ENCODE measurements at places on chromosomes 11 and 22.

- DNase-seq, result no peak
These were observed 595.3 kb upstream of the CADM1 start for GRCh38 chr11:116099541-116099940.

DNA sequence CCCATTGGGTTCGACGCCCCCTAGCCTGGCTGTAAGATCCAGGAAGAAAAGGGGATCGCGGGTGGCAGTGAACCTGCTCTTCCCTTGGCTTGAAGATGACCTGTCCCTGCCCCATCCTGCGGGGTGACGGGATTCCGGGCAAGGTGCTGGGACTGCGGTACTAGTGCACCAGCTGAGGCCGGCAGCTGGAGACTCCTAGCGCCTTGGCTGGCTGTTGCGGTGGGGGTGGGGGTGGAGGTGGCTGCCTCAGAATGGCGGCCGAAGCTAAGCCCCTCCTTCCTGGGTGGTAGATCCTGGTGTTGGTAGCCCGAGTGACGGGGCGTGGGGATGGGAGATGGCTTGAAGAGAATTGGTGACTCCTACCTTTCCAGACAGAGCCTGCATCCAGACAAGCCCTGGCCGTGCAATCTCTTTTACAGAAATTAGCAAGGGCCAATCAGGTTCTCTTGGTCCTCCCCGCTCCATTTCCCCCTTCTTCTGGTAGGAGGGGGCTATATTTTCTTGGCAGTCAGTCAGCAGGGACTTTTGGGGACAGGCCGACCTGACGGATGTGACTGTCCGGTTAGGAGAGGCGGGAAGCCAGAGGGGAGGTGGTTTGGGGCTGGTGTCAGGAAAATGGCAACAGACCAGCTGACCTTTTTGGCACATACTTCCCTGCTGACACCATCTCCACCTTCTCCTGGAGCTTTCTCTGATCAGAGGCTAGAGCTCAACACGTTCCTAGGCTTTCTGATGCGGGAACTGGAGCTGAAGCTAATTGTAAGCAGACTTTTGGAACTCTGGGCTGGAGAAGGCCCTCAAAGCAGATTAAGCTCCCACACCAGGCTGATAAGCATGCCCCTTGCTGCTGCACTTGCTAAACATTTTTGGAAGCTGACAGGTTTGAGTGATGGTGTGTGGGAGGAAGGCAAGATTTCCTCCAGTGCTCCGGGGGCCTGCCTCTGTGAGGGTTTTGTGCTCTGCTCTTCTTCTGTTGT is 2.0 kb downstream of the NAV2 start:
- DNase-seq, result peak; percentile 51

- no peak for DNase-seq
These were observed 926.6 kb upstream of the CCDC90B start for GRCh38 chr11:84212468-84213390.

GRCh38 chr11:112977755-112978154 is 16.5 kb downstream of the NCAM1 start:
- peak; percentile 47 for DNase-seq

DNA sequence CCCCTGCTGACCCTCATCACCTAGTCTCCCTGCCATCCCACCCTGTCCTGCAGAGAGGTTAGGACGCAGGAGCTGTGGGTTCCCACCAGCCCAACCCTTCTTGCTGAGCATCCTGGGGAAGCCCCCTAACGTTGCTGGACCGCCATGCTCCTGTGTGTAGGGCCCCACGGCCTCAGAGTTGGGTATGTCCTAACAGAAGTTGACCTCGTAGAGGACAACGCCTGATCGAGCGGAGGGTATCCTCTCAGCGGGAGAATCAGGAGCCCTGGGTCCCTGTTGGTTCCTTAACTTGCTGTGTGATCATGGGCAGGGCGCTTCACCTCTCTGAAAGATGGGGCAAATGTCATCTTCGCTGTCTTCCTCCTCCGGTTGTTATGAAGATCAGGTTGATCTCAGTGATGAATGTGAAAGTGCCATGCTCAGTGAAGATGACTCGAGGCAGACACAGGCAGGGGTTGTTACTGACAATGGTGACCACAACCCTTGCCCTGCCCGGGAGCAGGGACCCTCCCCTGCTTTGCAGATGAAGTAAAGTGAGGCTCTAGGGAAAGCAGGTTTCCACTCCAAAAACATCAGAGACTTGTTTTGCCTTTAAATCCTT is 19.3 kb upstream of the CD5 start:
- no peak for DNase-seq

DNA sequence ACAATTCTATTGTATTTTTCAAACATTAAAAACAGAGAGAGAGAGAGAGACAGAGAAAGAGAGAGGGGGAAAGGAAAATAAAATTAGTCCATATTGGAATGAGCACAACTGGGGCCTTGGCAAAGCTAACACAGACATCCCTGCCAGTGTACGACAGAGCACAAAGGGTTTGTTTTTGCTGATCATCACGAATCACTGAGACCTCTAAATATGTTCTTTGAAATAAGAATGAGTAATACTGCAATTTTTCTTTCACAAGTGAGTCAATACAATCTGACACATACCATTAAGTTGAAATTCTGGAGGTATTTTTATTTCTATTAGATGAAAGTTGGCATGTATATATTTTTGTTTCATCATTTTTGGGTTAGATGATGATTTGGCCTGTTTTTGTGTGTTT is 27.0 kb upstream of the LRRC4C start:
- no peak for DNase-seq

DNA sequence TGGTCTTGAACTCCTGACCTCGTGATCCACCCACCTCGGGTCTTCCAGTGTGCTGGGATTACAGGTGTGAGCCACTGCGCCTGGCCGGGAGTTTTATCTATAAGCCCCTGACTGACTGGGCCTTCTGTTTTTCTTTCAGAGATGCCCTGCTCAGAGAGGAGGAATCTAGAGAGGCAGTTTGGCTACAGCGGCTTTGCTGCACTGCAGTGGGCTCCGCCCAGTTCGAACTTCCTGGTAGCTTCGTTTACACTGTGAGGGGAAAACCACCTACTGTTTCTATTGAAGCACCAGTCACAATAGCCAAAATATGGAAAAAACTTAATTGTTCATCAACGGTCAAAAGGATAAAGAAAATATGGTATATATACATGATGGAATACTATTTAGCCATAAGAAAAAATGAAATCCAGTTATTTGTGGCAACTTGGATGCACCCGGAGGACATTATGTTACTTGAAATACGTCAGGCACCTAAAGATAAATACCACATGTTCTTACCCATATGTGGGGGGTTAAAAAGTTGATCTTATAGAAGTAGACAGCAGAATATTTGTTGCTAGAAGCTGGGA is 31.9 kb upstream of the FAM181B start:
- DNase-seq, result no peak

DNA sequence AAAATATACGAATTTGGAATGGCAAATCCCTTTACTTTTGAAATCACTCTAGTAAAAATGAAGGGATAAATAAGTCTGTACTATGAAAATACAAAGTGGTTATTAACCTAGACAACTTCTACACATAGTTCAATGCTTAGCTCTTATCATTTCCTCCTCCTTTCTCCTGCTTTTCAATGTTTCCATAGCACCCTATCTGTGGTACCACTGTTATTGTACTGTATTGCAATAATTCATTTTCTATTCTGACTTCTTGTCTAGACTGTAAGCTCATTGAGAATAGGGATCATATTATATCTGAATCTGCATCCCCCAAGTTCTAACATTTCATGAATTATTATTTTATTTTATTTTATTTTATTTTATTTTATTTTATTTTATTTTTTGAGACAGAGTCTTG is 251.4 kb downstream of the TTC28 start:
- DNase-seq, result no peak

- DNase-seq, result no peak
These were observed 906.2 kb downstream of the BRD1 start for GRCh38 chr22:48921411-48921903.
